ENCODE measurements at places on chromosomes 5 and 9.

- no peak for DNase-seq
These were observed 32.5 kb downstream of the FAM169A start for GRCh38 chr5:74833537-74834266.

DNA sequence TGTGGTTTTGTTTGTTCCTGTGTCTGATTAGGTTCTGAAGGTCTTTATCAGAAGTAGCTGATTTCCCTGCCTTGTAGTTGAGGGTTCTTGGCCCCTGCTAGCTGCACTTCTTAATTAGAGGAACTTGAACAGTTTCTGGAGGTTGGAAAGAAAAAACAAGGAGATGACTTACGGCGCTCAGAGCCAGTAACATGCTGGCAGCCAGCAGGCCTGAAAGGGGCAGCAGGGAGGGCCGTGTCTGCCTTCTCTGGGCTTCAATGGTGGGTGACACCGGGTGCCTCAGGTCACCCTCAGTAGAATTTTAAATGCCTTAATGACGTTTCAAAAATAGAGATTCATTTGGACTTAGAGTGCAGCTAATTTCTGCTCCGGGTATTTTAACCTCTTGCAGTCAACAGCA lies 15.8 kb downstream of the UBE2QL1 start:
- DNase-seq = no peak

- no peak for DNase-seq
These were observed 634.2 kb downstream of the BNC2 start for GRCh38 chr9:16236311-16236710.

DNA sequence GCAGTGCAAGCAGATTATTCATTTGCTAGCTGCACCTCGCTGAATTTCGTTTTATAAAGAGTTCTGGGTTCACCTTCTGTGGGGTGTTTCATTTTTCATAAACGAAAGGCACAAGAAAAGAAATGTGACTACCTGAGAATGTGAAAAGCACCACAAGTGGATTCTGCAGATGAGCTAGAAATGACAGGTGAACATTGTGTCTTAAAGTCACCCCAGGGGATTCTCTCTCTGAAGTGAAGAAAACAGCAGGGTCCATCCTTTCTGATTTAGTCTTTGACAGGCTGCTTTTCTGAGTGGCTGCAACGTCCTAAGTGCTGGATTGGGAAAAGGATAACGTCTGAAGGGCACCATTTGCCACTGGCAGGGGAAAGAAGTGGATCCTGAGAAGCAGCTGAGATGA lies 469.3 kb downstream of the SPATA31D1 start:
- DNase-seq = no peak

DNA sequence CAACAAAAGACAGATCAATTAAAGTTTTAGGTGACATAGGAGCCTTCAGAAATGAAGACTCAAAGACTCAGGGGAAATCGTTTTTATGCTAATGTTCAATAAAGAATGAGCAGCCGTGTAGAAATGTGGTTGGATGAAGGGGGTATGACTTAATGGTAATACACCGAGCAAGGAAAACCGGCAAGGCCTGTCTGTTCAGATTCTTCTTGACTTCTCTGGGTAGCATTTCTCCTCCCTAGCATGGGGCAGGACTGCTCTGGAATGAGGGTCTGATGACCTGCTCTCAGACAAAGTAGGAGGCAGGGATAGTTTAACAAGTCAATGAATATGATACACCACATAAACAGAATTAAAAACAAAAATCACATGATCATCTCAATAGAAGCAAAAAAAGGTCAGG lies 487.4 kb downstream of the ZNF608 start:
- no peak for DNase-seq

- DNase-seq = no peak
These were observed 26.1 kb downstream of the DNAI1 start for GRCh38 chr9:34484678-34485077.

DNA sequence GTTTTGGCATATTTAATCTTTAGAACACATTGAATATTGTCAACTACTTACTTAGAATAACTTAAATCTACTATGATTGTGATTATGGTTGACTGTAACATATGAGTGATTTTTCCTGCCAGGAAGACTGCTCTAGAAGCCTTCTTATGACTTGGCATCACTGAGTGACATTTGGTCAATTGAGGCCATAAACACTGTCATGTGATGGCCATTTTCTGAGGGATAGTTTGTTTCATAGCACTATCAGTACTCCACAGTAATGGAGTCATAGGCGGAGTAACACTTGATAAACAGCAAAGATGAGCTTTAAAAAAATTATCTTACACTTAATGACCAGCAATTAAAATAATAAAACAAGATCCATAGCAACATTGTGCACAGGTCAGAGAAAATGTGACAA lies 31.0 kb downstream of the C9orf40 start:
- no peak for DNase-seq

- DNase-seq = no peak
These were observed 75.1 kb downstream of the FGF18 start for GRCh38 chr5:171494452-171495121.

GRCh38 chr9:96135076-96135752 lies 166.8 kb downstream of the HSD17B3 start:
- DNase-seq = no peak
